Activated CD8-positive, alpha-beta memory T cell treated with anti-CD3 and anti-CD28 coated beads for 4 hours (primary cell): ENCODE measurements at places on chromosomes 11 and 22.
A peak's percentile ranks its signal among the peaks of the same experiment; 100 is the strongest.

DNA sequence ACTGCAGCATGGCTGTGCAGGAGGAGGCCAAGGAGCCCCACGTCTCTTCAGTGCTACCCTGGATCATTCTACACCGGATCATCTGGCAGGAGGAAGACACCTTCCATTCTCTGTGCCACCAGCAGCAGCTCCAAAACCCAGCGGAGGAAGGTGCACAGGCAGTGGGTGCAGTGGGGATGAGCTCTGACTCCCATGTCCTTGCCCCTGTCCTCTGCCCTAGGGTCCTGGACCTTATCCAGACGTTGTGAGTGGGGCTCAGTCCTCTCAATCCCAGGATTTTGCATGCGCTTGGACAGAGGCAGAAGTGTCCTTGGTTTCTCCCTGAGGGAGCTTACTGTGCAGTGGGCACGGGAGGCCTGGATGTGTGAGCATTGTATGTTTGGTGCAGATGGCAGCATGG is 61.3 kb downstream of the CABIN1 start:
- no peak for DNase-seq

DNA sequence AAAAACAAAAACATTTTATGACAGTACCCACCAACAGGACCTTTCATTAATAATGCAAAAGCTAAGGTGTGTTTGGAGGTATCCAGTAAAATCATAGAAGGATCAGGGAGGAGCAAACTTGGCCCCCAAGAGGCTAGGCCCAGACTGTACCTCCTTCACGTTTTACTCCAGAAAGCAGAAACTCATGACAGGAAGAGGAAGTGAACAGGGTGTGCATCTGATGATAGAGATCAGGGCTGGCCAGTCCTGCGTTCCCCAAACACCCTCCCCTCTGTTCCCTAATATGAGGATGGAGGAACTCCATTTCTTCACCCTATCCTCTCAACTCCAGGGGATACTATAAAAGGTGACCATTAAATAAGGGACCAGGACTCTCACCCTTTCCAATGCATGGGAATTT is 10.2 kb upstream of the MS4A12 start:
- no peak for DNase-seq

DNA sequence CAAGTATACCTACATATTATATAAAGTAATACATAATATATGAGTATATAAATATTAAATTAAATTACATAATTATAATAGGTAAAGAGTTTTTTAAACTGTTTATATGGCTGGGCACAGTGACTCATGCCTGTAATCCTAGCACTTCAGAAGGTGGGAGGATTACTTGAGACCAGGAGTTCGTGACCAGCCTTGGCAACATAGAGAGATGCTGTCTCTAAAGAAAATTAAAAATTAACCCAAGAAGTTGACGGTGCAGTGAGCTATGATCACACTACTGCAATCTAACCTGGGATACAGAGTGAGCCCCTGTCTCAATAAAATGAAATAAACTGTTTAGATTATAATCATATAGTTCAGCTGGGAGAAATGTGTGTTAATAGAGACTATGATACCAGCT is 363.0 kb downstream of the DDX10 start:
- no peak for DNase-seq

- no peak for DNase-seq
These were observed 19.5 kb downstream of the KIAA0930 start for GRCh38 chr22:45221201-45221600.

DNA sequence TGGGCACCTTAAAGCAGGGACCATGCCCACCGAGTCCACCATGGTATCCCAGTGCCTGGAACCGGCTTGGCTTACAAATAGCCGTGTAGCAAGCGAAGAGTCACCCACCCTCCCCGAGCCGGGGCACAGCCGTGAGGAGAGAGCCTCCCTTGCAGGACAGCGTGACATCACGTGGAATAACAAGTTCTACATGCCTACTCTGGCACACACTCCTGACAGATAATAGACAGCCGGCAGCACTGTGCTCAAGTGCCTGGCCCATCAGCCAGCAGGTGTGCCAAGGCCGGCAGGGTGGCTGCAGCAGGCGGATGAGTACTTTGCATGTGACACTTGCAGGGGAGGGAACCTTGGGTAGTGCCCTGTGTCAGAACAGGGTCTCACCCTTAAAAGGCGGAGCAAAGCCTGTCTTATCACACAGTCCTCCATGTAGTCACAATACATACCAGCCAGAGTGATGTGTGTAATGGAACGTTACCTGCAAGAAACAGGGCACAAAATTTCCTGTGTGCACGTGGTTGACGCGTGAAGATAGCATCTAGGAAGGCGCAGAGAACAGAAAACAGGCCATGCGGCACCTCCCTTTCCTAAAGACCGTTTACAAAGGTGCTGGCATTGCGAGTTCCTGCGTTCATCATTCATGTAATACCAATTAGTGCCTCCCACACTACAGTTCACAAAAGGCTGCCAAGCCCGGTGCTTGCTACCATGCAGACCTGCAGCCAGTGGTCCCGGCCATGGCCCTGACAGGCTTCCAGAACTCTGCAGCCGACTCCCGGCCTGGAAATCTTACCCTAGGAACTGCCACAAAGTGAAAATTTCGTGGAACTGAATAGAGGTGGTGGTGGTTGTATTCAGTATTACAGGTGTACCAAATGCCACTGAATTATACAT is 16.4 kb downstream of the TOM1 start:
- DNase-seq, result no peak

DNA sequence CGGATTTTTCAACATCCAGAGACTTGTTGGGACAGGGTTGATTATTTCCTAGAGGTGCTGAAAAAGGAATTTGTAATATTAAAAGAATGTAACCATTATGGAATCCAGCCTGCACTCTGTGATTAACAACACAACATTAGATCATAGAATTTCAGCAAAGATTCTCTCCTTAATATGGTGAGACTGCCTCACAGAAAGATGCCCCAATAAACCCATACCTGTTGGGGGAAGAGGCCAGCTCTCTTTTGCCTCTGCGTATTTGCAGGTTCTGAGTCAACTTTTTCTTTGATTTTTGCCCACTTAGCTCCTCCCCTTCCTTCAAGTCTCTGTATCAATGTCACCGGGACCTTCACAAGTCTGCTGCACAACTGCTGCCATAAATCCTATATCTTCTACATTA is 12.4 kb upstream of the MTMR3 start:
- no peak for DNase-seq

- DNase-seq, result peak; percentile 13
These were observed 42.6 kb upstream of the OLFML1 start for GRCh38 chr11:7442588-7443215.
